Esophagus mucosa (tissue), 1 donor: ENCODE measurements at places on chromosomes 3 and 15. TPM values are rescaled to one million over a fixed set of nuclear protein-coding genes. Genes with fewer than 3 reads are reported as not detected.
A peak's percentile ranks its signal among the peaks of the same experiment; 100 is the strongest.

CFAP100 gene
- not detected for total RNA-seq

CNTN6 gene
- total RNA-seq = not detected

DNA sequence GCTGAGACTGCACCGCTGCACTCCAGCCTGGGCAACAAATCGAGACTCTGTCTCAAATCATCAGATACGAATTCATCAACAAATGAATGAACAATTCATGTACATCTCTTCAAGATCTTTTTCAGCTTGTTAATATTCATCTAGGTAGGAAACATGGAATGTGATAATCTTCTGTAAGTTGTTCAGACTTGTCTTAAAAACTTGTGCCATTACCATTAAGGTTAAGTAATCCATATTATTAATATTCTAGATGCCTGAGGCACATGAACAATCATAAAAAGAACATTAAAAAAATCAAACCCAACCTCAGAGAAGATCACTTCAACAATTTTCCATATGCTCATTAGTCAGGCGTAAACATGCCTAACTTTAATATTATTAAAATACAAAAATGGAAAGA, 36.2 kb downstream of the CHSY1 start:
- peak; percentile 30 for ATAC-seq

GRCh38 chr3:19146685-19147650, 1.3 kb upstream of the KCNH8 start:
- ATAC-seq = peak; percentile 72

- no peak for ATAC-seq
Observed at GRCh38 chr3:132064114-132064513, 29.3 kb upstream of the CPNE4 start.
